ENCODE measurements at places on chromosomes 16 and 17.

DNA sequence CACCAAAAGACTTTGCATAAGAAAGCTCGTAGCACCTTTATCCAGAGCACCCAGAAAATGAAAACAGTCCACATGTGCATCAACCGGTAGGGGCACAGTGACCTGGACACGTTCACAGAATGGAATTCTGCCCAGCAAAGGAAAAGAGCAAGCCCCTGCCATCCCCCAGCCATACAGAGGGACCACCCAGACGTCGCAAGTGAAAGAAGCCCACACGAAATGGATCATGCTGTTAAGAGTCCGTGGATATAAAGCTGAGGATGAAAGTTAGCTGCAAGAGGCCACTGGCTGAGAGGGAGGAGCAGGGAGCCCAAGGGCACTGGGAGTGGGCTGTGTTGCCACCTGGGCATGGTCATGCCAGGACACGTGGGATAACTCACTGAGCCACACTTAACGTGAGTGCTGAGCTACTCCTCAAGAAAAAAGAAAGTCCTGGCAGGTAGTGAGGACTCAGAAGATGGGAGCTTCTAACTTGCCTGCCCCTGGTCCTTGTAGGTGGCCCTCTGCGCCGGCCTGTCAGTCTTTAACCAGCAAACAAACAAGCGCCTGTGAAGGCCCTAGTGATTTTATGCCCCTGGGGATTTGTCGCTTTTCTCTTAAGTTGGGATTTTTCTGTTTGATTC lies 190.7 kb downstream of the C16orf95 start:
- no peak for DNase-seq

DNA sequence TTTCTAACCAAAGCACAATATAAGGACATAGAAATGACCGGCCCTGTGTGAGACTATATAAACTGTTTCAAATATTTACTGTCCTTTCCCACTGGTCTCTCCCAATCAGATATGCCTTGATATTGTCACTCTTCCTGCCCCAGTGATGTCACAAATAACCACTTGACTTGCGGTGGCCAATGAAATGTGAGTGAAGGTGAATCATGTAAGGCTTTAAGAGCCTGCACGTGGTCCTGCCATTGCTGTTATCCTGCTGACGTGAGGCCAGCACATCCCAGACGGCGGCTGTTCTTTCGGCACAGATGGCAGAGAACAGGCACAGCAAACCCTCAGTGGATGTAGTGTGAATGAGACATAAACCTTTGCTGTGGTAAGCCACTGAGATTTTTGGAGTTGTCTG lies 5.4 kb upstream of the KLHL11 start:
- no peak for DNase-seq

DNA sequence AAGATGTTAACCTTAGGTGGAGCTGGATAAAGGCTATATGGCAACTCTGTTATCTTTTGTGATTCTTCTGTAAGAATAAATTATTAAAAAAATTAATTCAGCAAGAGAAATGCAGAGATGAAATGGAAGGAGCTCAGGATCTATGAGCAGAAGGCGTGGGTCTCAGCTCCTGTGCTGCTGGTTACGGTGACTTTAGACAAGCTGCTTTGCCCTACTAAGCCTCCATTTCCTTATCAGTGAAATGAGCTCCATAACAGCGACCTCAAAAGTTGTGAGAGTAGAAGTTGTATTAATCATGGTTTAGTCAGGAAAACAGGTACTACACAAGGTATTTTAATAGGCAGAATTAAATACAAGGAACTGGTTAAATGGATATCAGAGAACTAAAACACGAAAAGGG lies 48.2 kb upstream of the FOXJ1 start:
- no peak for DNase-seq

- DNase-seq = no peak
Measured at GRCh38 chr17:50547736-50548083, 736 bp downstream of the SPATA20 start.

DNA sequence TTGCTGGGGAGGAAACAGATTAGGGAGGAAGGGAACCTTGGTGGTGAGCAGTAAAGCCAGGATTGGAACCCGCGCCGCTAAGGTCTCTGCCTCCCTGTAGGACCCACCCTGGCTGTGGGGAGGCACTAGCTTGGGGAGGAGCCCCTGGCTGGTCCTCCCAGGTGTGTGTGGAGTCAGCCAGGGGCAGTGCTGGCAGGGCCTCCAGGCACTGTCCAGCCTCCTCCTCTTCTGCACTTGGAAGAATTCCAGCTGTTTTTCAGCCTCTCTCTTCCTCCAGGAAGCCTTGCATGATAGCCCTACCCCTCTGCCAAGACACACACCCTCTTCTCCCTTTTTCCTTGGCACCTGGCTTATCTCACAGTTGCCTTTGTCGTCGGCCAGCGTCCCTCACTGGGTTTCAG lies 34.8 kb downstream of the TMEM235 start:
- no peak for DNase-seq

DNA sequence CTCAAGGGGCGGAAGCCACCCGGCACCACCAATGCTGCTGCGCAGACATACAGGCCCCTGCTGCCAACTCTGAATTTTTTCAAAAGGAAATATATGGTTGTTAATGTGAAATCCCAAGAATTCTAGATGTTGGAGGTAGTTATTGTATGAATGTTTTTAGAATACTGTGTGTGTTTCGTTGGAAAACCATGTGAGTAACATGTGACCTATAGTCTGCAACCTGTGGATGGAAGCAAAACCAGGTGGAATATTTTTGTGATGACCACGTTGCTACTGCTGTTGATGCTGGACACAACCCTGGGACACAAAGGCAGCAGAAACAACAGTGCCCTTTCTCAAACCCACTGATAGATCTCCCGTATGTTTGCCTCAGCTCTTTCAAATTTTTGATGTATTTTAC lies 376.3 kb upstream of the SALL1 start:
- no peak for DNase-seq

DNA sequence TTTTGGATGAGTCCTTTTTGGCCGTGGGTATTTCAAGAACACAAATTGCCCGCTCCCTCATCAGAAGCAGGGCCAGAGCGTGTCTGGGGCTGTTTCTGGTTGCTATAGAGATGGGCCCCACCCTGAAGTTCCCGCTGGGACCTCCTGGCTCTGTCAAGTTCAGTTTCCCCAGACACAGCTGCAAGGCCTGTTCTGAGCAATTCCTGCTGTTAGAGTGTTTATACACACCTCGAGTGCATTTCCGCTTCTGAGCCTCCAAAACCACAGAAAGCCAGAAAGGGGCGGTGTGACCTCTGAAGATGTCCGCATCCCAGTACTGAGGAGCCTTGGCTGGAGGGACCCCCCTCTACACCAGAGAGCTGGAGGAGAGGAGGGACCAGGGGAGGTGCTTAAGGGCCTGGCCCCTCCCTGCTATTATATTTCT lies 9.3 kb upstream of the WBP2 start:
- DNase-seq = peak; percentile 93

GRCh38 chr17:57114085-57114673 lies 29.1 kb downstream of the AKAP1 start:
- DNase-seq = peak; percentile 48

- no peak for DNase-seq
Measured at GRCh38 chr17:37039269-37039668, 90.5 kb downstream of the AATF start.

DNA sequence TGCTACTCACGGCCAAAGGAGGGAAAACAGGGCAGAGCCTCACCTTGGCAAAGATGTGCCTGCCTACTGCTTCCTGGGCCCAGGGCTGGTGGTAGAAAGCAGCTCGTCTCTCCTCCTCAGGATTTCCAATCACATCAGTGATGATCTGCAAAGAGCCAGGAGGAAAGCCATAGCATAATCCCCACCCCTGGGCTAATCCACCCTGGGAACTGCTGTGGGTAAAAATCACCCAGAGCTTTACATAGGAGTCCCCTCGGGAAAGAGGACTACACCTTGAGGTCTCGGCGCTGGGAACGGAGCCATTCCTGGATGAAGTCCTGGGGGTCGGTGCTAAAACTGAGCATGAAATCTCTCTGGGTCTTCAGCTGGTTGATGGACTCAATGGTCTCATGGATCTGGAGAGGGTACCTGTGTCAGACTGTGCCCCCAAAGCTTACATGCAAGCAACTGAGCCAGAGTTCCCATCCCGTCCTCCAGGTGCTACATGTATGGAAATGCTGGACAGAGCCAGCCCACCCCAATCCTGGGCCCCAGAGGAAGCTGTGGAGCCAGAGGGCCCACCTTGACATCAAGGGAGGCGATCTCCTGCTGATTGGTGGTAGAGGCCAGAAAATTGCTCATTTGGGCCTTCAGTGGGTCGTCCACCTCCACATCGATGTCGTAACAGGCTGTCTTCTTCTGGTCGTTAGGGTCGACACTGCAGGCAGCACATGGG lies 5.7 kb upstream of the FTSJ3 start:
- DNase-seq = no peak

DNA sequence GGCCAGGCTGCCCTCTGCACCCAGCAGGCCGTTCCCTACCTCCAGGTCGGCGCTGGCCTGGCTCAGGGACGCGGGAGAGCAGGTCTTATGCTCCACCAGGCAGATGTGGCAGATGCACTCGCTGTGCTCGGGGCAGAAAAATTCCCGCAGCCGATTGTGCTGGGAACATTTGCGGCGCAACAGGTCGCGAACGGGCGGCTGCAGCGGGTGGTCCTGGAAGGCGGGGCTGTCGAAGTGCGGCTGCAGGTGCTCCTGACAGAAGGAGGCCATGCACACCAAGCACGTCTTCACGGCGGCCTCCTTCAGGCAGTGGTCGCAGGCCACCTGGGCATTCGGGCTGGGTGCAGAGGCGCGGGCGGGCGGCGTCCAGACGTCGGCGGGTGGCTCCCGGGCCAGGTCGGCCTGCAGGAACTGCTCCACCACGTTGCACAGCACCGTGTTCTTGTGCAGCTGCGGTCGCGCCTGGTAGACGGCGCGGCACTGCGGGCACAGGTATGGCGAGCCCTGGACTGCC lies 439 bp downstream of the TRIM25 start:
- no peak for DNase-seq

- DNase-seq = no peak
Measured at GRCh38 chr17:78575899-78576298, 1.3 kb downstream of the DNAH17 start.

GRCh38 chr17:36463916-36464764 lies 22.3 kb upstream of the ZNHIT3 start:
- peak; percentile 86 for DNase-seq

DNA sequence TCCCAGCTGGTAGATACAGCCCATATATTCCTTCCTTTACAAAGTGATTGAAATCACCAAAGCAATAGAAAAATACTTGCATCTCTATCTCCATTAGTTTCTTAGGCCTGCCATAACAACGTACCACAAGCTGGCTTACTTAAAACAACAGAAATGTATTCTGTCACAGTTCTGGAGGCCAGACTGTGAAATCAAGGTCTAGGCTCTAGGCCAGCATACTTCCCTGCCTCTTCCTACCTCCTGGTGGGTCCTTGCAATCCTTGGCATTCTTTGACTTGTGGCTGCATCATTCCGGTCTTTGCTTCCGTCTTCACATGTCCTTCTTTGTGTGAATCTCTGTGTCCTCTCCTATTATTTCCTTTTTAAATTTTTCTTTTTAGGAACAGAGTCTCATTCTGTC lies 62.5 kb downstream of the ERCC4 start:
- DNase-seq = no peak

DNA sequence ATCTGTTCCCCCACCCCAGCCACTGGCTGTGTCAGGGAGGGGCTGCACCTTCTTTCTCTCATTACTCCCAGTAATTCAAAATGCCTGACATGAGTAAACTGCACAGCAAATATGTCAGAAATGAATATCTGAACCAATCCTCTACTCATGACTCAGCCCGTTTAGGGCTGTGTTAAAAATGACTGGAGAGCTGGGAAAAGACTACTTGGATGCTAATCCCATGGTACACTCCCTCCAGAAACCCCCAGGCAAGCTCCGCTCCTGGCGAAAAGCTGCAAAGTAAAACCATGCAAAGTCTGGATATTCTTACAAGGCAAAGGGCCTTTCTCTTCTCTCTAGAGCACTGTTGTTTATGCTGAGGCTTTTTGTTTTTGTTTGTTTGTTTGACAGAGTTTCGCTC lies 448.1 kb upstream of the DYNLRB2 start:
- DNase-seq = no peak

DNA sequence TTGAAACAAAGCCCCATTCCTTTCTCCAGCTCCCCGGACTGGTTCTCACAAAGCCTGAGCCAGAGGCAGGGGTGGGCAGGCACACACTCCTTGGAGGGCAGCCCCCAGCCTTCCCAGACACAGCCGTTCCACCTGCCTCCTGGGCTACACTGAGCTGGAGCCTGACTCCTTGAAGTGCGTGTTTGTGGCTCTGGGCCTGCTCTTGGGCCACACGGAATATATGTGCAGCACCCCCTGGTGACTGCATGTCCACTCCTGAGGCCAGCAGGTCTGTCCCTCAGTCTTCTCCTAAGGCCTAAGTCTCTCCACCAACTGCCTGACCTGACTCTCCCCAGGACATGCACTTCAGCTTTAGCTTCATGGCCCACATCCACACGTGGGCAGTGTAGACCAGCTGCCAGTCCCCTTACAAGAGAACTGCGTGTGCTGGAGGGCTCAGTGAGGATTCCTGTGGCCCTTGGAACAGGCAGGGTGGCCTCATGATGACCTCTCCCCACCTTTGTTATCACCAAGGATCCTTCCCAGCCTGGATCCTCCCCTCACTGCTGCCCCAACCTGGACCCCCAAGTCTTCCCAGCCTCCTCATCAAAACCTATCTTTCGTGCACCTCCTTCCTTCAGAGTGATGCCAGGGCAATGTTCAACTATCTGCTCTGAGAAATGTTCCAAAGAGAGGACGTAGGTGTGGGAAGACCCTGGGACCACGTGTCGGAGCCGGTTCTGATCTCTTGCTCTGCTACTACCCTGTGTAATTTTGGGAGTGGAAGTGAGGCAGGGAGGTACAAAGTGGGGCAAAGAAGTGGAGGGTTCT lies 12.4 kb upstream of the SLC6A2 start:
- no peak for DNase-seq

DNA sequence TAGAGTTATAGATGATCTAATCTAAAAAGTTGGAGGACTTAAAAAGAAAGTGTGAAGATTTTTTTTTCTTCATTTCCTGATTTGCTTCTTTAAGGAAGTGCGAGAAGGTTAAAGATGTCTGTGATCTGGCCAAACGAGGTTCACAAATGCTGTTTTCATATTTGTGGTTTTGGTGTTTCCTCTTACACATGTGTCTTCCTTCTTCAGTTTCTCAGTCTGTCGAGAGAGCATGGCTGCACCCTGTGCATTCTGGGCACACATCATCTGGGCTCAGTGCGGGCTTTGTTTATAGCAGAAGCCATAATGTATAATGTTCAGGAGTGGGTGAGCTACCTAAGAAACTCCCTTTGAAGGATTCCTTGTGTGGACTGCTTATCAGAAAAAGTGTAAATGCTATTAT lies 260.4 kb upstream of the TBX2 start:
- DNase-seq = peak; percentile 77

- no peak for DNase-seq
Measured at GRCh38 chr16:8864480-8865110, 4.2 kb downstream of the CARHSP1 start.

- no peak for DNase-seq
Measured at GRCh38 chr17:2736956-2737355, 12.5 kb downstream of the CCDC92B start.

Data from RPMI8226 (cell line).